ENCODE measurements at places on chromosomes 3 and 15.

DNA sequence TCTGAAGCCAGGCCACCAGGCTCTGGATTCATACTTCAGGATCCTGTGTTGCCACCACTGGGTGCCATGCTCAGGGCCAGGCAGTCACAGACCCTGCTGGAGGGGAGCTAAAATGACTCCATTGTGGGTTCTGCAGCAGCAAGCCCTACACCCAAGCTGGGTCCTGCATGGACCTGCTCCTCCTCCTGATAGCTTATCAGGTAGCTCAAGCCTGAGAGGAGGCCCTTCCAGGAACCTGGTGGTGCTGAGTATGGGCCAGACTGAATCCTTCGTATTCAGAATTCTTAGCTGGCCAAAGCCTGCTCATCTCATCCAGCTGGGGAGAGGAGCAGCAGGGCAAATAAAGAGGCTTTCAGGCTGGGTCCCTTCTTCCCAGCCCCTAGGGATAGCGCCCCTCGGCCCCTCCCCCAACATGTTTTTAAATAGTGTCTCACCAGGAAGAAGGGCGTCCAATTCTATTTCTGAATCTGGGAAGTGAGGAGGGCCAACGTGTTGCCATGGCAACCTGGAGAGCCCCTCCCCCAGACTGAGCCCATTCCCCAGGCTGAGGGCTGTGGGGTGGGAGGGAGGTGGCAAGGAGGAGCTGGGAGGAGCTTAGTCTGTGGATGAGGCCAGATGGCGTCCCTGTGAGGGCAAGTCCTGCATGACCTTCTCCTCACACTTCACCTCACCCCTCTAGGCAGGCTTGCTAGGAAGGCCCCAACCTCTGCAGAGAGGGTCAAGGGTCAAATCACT, 11.0 kb upstream of the CAMKV start:
- DNase-seq: no peak

- DNase-seq: no peak
Observed at GRCh38 chr3:25036633-25037032, 391.4 kb upstream of the RARB start.

DNA sequence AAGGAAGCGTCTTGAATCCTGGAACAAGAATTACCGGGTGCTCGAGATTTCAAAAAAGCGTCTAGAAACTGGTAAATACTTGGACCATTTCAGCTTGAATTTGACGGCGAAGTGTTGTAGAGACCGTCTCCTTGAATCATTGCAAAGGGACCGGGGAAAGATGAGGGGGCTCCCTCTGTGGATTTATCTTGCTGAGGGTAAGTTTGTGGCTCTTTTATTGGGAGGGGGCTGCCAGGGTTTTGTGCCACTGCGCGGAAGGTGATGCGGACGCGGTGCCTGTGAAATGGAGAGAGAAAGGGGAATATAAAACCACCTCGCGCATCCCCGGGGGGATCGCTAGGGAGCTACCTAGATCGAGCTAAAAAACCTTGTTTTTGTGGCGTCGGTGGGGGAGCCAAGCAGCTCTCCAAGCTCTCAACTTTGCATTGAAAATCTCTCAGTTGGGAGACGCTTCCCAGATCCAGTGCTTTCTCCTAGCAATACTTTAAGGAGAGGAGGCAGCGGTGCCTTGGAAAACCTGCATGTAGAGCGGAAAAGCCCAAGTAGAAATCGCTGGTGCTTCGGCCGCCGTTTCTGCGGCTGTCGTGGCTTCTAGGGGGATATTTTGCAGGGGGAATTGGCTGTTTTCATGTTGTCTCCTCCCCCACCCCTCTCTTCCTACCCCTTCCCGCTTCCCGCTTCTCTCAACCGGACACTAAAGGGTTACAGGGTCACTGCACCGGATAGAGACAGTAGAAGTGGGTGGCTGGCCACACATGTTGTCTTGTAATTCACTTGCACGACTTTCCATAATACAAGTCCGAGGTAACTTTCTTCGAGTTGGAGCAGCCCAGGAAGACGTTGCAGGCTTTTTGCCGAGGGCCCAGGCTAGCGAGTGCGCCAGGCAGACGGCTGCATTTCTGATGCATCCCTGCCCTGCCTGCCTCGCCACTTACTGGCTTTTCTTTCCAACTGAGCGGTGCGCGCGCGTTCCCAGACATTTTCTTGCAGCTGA, 187.6 kb downstream of the NLGN1 start:
- DNase-seq: no peak

DNA sequence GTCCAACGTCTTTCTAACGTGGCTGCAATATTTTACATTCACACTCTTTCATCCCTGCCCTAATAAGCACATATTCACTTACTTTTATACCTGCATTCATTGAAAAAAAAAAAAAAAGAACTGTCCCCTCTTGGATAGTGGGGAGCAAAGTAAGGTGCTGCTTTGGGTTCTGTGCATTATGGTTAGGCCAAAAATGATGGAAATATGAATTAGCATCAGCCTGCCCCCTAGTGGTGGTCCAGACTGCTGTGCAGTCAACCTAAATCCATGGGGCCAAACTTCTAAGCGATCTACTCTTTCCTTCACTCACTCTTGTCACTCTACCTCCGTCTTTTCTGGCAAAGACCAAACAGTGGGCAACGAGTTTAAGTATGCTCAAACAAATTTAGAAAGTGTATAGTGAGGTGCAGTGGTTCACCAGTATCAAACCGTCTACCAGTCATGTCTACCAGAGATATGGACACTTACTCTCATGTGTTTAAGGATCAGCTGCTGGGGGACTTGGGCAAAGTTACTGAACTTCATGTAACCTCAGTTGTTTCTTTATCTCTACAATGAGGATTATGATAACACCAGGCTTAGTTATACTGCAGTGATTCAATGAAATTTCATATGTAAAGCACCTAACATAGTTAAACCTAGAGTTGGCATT, 61.5 kb upstream of the GRM7 start:
- peak; percentile 17 for DNase-seq

- DNase-seq: no peak
Observed at GRCh38 chr15:39079296-39079847, 501.5 kb upstream of the THBS1 start.

DNA sequence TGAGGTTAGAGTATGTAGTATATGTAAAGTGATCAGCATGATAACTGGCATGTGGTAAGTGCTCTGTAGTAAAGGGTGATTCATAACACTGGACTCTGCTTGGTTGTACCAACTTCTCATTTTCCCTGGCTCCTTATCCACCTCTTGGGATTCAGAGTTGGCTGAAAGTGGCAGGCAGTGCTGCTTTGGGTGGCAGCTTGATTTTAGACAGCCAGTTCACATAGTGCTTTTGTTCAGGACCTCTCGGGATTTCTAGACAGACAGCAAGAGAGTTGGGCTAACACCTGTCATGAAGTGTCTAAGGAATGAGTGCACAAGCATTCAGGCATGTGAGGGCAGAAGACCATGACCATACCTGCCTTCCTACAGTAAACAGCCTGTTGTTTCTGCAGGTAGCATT, 69.0 kb downstream of the RBM6 start:
- DNase-seq: no peak

DNA sequence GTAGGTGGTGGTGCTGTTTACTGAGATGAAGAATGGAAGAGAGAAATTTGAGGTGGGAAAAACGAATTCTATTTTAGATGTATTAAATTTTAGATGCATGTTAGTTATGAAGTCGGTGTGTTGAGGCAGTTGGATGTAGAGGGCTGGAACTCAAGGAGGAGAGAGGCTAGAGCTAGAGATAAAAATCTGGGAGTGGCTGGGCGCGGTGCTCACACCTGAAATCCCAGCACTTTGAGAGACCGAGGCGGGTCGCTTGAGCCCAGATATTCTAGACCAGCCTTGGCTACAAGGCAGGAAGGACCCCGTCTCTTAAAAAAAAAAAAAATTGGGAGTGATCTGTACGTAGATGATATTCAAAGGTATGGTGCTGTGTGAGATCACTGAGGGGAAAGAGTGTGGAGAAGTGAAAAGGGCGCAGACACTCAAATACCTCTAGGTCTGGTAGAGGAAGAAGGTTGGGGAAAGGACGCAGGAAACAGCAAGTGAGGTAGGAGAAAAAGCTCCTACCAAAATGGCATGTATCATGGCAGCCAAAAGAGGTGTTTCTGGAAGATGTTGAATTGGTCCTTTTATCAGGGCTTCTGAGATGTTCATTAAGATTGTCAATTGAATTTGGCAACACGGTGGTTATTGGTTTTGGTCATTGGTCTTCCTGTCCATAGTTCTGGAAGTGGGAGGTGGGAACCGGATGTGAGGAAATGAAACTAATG, 1.8 kb downstream of the YEATS2 start:
- no peak for DNase-seq

DNA sequence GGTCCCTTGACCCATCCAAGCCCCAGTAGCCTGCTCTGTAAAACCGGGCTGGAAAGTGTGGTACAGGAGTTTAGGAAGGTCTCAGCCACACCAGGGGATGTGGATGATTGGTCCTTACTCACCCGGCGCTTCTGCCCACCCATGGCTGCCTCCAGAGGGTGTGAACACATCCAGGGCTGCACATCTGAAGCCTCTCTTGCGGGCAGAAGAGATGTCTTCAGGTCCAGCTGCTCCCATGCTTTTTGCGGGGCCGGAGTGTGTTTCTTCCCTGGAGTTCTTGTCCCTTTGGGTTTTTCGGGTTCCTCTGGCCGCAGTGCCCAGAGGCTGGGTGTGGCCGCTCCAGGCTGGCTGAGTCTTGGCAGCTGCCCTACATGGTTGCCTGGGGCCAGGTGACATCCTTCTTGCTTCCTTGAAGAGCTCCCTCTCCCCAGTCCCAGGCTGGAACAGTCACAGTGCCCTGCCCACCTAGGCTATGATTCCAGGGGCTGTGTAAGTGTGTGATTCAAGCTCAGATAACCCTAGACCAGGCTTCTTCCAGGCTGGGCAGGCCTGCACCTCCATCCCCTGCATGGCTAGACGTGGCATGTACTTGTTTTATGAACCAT, 33.9 kb downstream of the HDAC11 start:
- no peak for DNase-seq

DNA sequence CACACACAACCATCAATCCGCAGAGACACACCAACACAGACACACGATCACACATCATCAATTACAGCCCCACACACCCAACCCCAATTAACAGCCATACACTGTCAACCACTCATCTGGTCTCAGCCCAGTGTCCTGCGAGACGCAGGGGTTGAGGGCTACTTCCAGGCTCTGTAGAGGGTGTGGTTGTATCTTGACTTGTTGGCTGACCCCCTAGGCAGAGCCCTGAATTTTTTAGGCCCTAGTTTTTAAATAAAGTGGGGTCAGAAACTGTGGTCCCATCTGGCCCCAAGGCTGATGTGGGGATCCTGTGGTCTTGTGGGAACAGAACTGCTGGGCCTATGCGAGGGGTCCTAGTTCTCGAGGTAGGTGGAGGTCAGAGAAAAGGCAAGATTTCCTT, 9.2 kb downstream of the VILL start:
- no peak for DNase-seq

DNA sequence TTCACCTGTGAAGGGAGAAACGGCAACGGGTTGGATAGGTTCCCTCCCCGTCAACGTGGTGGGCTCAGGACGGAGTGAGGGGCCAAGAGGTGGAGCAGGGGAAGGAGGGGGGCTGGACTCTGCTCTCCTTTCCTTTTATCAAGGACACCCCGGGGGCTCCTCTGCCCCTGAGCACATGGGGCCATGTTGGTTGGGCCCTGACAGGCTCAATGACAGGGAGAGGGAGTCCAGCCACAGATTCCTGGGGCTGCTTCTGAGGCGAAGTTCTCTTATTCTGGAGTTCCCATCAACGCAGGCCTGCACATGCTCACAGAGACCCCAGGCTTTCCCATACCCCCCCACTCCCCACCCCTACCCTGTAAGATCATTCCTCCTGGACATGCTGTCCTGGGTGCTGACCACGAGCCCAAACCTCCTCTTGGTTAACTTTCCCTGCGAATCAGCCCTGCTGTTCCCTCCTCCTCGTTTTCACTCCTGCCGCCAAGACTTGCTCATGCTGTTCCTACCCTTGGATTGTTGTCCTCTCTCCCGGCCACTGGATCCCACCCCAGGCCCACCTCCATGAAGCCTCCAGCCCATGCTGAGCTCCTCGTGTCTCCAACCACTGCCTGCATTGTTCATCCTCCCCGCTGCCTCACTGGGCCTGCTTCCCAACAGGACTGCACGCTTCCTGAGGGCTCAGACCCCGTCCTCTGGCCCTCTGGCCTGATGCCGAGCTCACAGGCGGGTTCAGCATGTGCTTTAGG, 61.2 kb downstream of the SENP2 start:
- no peak for DNase-seq

DNA sequence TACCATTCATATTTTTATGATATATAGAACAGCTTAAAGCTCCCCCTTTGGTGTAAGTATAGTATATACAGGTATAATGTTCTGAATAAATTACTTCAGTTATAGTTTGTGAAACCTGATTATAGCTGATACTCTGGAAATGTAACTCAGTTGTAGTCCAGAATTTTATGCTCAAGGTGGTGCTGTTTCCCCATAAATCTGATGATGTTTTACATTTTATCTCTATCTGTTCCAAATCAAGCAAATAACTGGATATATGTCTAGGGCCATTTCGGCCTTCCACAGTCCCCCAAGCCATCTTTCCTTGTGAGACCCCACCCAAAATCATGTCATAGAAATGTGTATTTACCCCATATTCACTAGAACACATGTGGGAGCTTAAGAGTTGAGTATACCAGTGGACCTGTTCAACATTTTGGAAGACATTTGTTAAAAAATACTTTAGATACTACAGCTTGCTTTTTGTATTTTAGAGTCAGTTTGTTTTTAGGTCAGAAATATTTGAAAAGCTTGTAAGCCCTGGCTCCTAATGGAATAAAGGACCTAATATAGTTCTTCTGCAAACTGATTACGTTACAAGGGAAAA, 107.1 kb downstream of the ATG7 start:
- no peak for DNase-seq

DNA sequence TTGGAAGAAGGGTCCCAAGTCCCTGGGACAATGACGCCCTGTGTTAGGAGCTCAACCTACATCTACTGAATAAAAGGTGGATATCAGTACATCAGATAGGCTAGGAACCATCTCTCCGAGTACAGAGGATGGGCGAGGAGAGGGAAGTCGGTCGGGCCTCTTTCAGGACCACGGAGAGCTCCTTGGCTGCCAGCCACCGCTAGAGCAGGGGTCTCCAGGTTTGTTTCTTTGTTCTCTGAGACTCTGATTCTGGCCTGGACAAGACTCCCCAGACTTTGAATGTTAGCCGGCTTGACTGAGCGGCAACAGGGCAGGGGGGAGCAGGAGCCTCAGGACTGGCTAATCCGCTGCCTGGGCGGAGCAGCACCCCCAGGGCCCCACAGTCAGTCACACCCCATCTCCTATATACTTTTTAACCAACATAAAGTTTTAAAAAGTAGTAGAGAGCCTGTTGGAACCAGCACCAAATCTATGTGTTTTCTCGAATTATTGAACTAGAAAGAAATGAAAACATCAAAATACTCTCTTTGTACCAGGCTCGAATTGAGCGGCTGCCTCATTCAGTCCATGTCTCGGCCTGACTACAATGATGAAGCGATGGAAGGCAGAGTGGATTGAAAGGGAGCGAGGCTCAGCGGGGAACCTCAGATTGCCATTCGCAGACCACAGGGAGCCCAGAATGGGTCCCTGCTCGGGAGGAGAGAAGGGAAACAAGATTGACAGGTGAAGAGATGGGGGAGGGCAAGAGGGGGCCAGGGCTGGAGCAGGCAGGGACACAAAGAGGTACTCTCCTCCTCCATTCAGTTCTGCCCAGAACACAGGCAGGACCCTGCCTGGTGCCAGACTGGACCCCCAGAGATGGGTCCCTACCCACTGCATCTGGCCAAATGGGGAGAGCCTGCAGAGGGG, 131.6 kb downstream of the TPRA1 start:
- DNase-seq: no peak

GRCh38 chr3:148101061-148101460, 596.6 kb upstream of the AGTR1 start:
- no peak for DNase-seq

GRCh38 chr3:50586763-50587070, 17.4 kb downstream of the HEMK1 start:
- no peak for DNase-seq

- no peak for DNase-seq
Observed at GRCh38 chr15:96462768-96463750, 132.6 kb downstream of the NR2F2 start.

Measured in CD4-positive, alpha-beta T cell treated with Interleukin-15 for 1 hour (primary cell).